Activated naive CD4-positive, alpha-beta T cell treated with anti-CD3 and anti-CD28 coated beads, Interleukin-2, amount 10 ng/mL, durations not matched to agents 7 days and 5 days (primary cell): ENCODE measurements at places on chromosomes 4 and X.

- DNase-seq: no peak
These were observed 25.8 kb downstream of the ZNF630 start for GRCh38 chrX:48045410-48046311.

DNA sequence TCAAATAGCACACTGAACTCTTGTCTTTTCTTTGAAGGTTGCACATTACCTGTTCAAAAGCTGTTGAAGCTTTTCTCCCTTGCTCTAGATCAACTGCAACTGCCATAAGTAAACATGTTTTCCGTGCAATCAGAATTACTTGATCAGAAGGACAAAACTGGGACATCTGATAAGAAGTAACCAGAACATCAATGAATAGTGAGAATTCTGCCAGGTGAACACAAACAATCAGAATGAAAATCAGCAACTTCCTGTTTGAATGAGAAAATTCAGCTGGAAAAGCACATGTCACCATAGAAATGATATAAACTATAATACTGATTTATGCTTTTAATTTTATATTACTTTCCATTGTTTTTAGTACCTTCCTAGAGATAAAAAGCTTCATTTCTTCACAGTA lies 160.7 kb downstream of the DLG3 start:
- DNase-seq: no peak

DNA sequence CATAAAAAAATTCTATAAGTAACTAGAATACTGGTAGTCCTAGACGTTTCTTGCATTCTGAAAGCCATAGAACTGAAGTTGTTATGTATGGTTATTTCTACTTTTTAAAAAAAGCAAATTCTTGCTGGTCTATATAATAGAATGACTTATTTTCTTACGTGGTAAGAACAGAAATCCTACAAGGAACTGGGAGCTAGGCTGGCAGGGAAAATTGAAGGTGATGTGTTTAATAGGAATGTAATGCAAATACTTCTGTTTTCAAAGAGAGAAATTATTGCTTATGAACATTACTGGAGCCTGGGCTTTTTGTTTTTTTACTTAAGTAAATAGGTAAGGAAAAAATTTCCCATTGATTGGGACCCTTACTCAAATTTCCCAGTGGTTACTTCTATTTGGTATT lies 8.9 kb downstream of the CCNA2 start:
- no peak for DNase-seq

GRCh38 chr4:29295280-29295679 lies 1424.9 kb upstream of the PCDH7 start:
- no peak for DNase-seq

GRCh38 chr4:37674439-37674838 lies 11.7 kb downstream of the RELL1 start:
- no peak for DNase-seq

DNA sequence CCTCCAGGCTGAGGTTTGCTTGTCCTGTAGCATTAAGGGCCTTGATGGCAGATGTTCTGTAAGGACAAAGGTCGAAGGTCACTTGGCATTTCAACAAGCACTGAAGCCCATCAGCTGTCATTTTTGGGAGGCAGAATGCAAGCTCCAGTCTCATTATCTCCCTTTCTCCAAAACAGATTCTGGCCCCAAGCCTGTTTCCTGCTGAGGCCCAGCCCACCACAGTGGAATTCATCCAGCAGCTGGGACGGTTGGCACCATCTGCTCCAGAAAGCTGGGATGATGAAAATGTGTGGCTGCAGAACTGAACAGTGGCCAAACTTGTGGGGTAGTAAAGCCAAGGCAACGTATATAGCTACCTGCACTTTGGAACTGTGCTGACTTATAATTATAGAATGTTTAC lies 17.7 kb upstream of the PPEF2 start:
- DNase-seq: no peak

- no peak for DNase-seq
These were observed 767.3 kb upstream of the TENM3 start for GRCh38 chr4:181475781-181476507.

- no peak for DNase-seq
These were observed 1.6 kb downstream of the C4orf51 start for GRCh38 chr4:145681518-145681917.

DNA sequence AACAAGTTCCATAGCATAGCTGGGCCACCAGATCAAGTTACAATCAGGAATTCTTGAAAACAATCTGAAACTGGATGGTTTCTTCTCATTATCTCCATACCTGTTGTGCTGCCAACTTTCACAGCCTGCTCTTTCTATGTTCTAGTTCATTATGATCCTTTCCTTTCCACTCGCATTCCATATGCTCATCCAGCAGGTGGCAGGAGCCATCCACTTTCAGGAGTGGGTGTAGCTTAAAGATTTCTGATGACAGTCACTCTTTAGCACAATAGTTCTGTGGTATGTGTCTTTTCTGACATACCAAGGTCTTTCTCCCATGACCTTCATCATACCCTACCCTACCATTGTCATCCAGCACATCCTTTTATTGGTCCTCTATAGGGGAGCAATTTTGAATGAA lies 46.4 kb downstream of the PAGE2 start:
- DNase-seq: peak; percentile 49

- DNase-seq: peak; percentile 17
These were observed 5.1 kb downstream of the MXD4 start for GRCh38 chr4:2256781-2257191.

- DNase-seq: no peak
These were observed 63.7 kb downstream of the STK32B start for GRCh38 chr4:5114950-5115349.

DNA sequence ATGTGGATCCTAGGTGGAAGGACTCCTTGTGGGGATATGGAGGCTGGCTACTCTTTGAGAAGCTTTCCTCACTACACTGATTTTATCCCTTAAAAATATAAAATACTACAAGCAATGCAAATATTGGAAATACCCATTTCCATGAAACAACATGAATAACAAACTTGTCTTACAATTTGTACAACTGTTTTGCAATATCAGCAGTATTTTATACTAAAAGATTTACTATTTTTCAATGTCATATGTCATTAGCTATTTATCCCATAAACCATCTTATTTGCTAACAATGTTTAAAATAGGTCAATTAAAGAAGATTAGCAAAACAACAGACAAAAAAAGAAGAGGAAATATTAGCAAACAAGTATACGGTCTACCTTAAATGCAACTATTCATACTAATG lies 1674.1 kb downstream of the PCDH7 start:
- no peak for DNase-seq

DNA sequence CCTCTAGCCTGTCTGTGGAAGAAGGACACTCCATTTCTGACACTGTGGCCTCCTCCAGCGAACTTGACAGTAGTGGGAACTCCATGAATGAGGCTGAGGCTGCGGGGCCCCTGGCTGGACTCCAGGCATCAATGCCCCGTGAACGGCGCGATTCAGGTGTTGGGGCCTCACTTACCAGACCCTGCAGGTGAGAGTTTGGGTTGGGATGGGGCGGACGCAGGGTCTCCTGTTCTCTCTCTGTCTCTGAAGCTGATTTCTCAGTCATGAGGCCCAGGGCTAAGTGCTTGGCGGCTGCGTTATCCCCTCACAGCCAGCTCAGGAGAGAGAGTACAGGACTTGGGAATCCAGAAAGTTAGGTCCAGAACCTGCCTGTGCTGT lies 71.0 kb downstream of the STARD8 start:
- no peak for DNase-seq

DNA sequence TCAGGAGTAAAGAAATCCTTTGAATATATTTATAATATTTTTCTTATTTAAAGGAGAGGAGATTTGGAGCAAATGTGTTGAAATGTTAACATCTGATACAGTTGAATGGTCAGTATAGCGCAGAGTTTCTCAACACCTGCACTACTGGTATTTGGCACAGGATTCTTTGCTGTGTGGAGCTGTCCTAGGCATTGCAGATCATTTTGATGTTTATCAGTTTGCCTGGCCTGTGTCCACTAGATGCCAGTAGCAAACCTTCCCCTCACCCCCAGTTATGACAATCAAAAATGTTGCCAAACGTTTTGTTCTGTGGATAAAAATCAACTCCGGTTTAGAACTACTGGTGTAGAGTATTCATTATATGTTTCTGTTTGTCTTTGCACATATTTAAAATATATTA lies 765.3 kb upstream of the SLIT2 start:
- no peak for DNase-seq

DNA sequence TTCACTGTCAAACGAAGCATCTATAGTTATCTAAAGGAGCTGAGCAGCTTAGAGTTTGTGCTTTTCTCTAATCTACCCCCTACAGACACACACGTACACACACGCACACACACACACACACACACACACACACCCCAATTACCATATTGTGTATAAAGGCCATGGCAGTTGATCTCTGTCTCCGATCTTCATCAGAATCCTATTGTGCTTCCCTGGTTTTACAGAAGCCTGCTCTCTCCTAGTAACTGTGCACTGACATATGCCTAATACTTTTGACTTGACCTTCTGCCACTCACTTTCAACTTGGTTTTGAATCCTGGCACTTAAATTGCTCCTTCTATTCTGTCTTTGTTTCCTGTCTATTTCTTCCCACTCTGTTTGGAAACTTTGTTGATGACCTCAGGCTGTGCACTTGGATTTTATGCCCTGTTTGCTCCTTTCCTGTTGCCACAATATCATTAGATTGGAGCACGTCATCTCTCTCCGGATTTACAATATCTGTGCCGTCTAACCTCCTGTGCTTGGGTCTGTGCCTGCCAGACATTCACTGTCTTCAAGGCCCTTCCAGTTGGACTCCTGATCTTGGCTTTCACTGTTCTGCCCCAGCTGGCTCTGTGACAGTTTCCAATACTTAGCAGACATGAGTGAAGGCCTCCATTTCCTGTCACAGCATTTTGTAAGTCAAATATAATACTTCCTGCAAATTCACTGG lies 928.1 kb downstream of the FAT4 start:
- DNase-seq: no peak

DNA sequence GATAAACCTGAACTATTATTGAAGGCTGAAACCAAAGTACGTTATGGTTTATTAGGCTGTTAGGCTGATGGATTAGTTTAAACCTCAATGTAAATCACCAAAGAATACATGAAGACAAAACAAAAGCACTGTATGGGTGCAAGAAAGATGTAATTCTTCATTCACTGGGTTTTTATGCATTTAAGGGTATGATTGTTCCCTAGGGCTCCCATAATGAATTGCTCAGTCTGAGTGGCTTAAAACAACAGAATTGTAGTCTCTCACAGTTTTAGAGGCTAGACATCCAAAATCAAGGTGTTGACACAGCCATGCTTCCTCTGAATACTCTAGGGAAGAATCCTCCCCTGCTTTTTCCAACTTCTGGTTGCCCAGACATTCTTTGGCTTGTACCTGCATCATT lies 222.8 kb downstream of the TENM3 start:
- DNase-seq: no peak

GRCh38 chrX:81390237-81390636 lies 188.3 kb downstream of the SH3BGRL start:
- DNase-seq: no peak

GRCh38 chrX:3124031-3124430 lies 82.8 kb downstream of the ARSF start:
- no peak for DNase-seq

DNA sequence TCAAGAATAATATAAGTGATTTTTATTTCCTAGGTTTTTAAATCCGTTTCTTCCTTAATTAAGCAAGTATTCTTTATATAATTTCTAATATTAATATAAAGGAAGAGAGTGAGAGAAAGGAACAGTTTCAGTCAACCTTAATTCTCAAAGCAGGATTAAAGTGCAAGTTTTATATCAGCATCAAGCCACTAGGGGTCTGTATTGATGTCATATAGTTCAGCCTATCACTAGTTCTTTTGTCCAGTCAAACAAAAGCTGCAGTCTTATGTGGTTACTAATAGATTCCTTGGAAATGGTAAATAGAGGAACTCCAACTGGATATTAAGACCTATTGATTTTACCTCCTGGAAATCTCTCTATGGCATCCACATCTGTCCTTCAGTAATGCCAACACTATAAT lies 82.0 kb downstream of the NAP1L3 start:
- no peak for DNase-seq

DNA sequence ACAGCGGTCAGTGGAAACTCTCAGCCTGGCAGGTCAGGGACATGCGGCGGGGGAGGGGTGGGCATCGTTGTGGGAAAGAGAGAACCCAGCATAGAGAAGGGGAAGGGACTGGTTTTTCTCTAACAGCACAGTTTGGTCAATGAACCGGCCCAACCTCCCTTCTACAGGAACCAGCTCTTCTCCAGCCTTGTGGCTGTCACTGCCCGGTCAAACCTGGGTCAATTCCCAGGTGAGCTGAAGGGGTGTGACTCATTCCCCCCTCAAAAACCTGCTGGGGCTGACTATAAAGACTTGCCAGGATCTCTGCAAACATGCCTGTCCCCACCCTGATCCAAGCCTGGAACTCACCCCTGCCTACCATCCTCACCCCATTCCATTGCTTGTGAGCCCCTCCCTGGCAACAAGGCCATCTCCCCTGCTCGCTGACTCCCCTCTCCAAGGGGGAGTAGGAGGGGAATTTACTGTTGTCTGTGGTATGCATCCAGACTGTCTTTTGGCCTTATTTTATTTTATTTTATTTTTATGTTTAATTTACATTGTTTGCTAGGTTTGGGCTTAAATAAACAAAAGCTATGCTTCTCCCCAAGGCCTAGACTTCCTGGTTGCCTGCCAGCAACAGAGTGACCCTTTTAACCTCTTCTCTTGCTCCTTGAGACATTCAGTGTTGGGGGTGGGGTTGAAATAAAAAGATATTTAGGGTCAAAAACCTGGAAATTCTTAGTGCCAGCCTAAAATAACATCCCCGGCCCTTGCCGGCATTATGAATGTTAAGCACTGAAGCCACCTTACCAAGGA lies 49.6 kb downstream of the TSC22D3 start:
- no peak for DNase-seq

DNA sequence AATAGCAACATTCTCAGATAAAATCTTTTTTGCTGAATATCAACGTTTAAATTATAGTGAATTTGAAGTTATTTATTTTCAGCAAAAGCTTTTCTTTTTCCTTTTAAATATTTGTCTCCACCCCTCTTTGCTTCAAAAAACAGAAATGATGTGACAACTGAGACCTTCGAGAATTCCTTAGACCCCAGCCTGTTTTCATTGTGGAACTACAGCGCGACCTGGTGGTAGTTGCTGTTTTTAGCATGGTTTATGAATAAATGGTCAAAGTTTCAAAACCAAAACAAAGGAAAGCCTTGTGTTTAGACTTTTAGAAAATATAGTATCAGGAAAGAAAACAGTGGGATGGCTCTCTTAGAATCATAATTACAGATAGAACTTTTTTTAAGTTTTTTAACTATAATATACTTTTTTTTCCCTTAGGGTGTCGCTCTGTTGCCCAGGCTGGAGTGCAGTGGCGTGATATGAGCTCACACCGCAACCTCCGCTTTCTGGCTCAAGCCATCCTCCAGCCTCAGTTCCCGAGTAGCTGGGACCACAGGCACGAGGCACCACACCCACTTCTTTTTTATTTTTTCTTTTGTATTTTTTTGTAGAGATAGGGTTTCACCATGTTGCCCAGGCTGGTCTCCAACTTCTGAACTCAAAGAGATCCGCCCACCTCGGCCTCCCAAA lies 26.8 kb upstream of the TMEM184C start:
- peak; percentile 61 for DNase-seq

DNA sequence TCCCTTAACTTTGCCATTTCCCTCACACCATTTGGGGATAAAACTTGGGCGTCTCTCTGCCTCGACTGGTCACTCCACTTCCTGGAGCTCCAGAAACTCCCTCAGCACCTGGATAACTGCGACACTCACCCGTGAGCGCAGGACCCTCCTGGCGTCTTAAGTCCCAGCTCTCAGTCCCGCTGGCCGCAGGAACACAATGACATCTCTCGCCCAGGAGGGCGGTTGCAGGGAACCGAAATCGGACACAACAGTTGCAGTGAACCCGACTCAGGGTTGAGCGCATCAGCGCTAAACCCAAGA lies 370.9 kb upstream of the SMIM31 start:
- no peak for DNase-seq

GRCh38 chrX:85622635-85623034 lies 243.2 kb upstream of the POF1B start:
- no peak for DNase-seq
